Activated T-helper 1 cell treated with anti-CD3 and anti-CD28 coated beads, Interleukin-2, amount 50 U/mL, for 16 hours (primary cell): ENCODE measurements at places on chromosomes 7 and 10.

DNA sequence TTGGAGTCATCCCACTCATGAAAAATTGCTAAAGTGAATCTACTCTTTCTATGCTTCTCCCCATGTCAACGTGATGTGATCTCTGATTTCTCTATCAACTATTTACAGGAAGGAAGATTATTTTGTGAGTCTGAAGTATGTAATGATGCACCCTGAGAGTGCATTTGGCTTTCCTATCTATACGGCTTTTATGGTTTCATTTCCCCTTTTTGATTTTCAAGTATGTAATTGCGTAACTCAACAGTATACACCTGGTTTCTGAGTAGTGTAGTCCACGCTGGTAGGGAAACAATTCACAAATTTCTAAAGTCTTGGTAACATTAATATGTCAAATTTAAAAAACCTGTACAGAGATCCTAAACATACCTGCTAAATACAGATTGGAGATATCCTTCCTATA, 194.7 kb upstream of the SEMA3A start:
- no peak for DNase-seq

DNA sequence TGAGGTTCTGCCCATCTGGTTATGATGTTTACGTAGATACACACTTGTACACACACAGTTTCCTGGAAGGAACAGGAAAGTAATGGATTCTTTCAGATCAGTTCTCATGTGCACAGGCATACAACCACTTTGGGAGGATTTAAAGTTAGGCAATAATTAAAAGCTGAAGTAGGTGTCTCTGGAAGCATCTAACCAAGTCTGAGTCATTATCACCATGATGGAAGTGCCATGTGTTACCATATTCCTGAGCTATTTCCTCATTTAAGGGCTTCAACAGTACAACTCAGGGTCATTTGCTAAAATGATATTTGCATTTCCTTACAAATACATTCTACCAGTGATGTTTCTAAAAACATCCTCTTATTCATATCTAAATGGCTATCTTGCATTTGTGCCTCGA, 41.4 kb upstream of the BET1 start:
- DNase-seq: no peak

DNA sequence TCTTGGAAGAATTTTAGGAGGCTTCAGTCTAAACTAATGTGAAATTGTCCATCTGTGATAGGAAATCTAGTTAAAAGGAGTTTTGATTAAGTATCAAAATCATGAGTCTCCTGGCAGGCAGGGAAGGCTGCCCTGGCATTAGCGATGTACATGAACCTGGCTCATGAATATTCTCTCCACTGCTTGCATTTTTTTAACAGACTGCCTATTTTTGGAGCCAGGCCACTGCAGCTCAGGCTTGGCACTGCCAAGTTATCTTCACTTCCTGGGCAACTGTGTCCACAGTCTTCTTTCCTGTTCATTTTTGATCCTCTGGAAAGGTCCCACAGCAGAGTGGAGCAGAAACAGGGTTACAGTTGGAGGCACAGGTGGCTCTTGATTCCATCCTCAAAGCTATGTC, 7.0 kb downstream of the GPR26 start:
- DNase-seq: no peak

- no peak for DNase-seq
Measured at GRCh38 chr7:27897001-27897400, 157.0 kb downstream of the TAX1BP1 start.

GRCh38 chr7:2603044-2603965, 28.5 kb upstream of the TTYH3 start:
- no peak for DNase-seq

GRCh38 chr7:116142850-116143249, 67.5 kb upstream of the TES start:
- no peak for DNase-seq

- DNase-seq: no peak
Measured at GRCh38 chr7:113076703-113077102, 9.9 kb downstream of the GPR85 start.

- no peak for DNase-seq
Measured at GRCh38 chr7:80858141-80858903, 60.5 kb downstream of the SEMA3C start.

GRCh38 chr10:51972733-51973346, 273.4 kb upstream of the CSTF2T start:
- no peak for DNase-seq

DNA sequence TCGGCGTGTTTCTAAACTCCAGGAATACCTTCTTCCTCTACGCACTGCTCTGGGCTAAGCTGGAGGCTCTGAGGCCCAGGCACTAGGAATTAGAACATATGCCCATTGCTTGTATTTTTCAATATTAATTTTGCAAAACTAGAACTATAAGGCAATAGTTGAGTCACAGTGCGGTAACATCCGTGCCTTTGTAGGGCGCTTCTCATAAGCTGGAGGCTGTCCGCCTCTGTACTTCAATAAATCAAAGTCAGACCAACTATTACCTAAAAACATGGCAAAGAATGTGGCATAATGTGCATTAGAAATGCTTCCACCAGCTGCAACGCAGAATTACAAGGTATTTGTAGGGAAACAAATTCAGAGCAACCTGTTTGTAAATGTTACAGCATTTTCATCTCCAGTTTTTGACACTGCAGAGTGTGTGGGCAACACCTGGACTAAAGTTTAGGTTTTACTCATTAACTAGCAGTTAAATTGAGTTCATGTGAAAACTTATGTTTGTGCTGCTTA, 440 bp upstream of the MINDY3 start:
- DNase-seq: no peak

DNA sequence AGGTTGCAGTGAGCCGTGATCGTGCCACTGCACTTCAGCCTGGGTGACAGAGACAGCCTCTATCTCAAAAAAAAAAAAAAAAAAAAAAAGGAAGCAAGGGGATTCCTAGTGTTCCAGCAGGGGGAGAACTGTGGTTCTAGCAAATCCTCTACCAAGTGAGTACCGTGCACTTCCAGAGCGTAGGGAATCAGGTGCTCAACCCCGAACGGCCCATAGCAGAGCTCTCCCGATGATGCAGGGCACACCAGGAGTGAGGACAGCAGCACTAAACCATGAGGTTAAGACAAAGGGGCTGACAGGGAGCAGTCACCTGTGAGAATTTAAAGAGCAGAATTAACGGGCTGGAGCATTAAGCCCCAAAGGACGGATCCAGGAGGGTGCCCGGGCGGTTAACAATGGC, 173.6 kb downstream of the PTPRN2 start:
- no peak for DNase-seq
